ENCODE measurements at places on chromosomes 7 and 10.
A peak's percentile ranks its signal among the peaks of the same experiment; 100 is the strongest.

DNA sequence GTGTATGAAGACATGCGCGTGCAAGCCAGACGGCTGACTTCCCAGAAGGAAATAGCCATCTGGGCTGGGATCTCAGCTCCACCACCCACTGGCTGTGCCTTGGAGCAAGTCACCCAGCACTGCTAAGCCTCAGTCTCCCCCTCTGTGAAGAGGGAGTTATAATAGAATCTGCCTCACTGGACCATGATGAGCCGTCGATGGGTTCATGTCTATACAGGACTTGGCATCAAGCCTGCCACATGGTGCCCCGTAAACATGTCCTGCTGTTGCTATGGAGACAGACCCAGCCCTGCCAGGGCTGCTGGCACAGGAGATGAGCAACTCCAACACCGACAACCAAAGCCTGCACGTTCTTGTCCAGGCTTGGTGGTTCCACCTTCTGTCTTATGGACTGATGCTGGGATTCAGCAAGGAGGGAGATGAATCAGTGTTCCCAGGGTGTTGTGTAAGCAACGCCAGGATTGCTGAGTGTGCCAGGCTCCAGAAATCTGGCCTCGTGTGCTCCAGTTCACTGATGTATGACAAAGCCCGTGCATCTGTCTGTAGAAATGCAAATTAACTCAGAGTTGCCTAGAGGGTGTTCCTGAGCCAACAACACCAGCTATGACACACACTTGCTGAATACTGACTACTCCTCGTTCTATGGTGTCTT lies 5.6 kb downstream of the GPR15LG start:
- DNase-seq = peak; percentile 66

- no peak for DNase-seq
Measured at GRCh38 chr7:154347700-154348266, 295.6 kb downstream of the DPP6 start.

- DNase-seq = no peak
Measured at GRCh38 chr7:18225067-18225466, 197.4 kb upstream of the PRPS1L1 start.

DNA sequence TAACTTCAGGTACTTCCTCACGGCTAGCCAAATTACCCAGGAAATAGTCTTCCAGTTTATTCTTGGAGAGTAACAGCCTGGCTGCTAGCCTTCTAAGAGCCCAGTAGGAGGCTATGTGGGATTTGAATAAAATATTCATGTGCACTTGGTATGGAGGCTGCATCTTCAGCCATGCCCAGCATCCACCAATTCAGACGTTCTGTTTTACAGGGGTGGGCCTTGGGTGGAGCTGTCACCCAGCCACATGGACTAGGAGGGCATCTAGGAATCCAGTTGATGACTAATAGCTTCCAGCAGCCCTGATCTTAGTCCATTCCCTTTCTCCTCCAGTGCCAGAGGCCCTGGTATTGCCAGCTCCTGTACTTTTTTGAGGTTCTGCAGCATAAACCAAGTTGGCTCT lies 66.3 kb upstream of the ZRANB1 start:
- DNase-seq = no peak

DNA sequence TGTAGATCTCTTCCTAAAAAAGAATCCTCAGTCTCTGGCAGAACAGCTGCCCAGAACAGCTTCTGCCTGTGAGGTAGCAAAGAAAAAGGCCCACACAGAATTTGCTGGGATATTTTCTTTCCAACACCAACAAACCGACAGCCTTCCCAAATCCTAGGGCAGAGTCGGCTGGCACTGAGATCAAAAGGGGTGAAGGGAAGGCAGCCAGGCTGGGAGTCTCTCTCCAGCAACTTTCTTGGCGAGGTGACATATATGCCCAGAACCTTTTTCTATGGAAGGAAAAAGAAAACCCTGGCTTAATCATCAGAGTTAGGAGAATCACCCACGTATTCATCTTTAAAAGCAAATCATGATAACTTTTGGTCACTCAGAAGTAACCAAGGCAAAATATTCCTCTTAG lies 279.6 kb downstream of the DNAJB6 start:
- no peak for DNase-seq

DNA sequence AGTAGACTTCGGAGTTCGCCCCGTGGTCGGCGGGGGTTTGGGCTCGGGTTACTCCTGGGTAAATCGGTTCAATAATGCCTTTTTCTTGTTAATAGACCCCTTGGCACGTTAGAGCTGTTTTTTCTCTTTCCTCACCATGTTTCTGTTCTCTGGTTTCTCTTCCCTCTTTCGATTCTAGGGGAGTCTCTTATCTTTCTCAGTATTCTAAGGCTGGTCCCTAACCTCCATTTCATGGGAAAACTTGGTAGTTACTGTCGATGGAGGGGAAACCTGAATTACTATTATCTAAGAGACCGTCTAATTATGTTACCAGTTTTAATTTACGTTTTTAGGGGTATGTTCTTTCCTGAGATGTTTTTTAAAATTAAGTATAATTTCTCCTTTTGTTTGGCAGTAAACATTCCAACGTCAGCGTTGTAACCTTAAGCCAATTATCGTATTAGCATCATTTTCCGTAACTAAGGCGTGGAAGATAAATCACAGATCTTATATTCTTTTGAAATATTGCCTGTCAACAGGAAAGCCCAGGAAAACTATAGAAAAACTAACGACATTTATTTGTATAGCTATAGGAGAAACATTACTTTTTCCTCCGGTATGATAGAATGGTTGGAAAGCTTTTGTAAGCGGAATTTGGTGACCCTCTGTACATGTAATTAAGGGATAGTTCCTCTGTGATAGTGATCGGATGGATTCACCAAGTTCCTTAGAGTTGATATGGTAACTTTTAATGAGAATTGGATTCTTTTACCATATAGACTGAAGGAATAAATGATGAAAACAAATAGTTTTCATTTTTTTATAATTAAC lies 847 bp downstream of the BTAF1 start:
- peak; percentile 60 for DNase-seq

GRCh38 chr7:116356979-116357378 lies 142.6 kb upstream of the CAV2 start:
- DNase-seq = no peak

GRCh38 chr7:125338110-125338509 lies 408.5 kb upstream of the POT1 start:
- DNase-seq = no peak

DNA sequence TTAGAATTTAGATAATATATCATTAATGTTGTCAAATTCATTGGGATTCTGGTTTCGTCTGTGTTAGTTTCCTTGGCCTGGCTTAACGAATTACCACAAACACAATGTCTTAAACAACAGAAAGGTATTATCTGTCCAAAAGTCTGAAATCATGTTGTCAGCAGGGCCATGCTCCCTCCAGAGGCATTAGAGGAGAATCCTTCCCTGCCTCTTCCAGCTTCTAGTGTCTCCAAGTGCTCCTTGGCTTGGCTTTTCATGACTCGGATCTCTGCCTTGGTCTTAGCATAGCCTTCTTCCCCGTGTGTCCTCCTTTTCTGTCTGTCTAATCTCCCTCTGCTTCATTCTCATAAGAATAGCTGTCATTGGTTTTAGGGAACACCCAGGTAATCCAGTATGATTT lies 482.5 kb downstream of the SEMA3D start:
- DNase-seq = no peak

DNA sequence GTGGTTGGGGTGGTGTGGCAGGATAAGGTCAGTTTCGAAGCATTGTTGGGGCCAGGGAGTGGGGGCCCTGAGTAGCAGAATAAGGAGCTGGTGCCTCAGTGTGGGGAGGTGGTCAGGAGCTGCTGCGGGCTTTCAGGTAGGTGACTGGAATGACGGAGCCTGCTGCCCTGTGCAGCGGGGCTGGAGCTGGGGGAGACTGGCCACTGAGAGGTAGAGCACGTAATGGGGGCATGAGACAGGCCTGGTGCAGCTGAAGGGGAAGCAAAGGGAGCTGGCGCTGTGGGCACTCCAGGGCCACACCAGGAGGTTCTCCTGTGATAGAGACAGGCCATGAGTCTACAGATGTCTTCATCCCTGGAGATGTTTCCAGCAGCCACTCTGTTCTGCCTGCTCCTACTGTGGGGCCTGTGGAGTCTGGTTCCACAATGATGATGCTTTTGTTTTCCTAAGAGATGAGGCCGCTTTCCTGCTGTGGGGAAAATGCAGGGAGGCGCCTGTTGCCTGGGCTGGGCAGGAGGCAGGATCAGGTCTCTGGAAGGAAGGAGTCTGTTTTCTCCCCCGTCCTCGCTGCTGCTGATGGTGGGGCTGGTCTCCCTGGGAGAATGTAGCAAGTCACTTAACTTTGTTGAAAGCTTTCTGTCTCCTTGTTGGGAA lies 31.1 kb downstream of the NUB1 start:
- no peak for DNase-seq

DNA sequence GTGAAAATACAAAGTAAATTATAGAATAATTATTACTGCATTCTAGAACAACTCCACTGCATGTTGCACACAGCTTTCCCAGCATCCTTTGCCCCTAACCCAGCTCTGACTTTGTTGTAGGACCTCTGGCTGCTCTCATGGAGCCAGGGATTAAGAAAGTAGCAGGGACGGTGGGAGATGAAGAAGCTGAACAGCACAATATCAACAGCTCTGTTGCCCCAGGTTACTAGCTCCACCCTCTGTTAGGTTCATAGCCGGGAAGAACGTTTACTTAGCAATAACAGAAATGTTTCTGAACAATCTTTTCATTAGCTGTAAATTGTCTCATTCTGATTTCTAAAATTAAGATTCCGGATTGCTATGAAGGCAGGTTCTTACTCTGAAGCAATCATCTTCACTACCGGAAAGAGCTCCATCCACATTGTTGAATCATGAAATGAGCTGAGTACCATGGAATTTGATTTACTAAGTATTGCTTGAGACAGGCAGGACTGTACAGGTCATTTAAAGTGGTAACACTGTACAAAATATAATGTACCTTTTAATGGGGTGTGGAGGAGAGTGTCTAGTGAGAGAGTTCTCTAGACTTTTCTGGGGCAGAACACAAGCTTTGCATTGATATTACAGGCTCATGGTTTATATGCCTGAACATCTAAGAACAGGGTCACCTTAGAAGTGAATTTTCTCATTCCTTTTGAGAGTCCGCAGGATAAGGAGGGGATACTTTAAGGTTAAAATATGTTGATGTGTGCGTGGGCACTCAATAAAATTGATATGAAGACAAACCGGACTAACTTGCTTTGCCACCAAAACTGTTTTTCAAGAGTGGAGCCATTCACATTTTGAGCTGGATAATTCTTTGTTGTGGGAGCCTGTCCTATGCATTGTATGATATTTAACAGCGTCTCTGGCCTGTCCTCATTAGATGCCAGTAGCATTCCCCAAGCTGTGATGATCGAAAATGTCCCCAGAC lies 20.8 kb upstream of the RAB18 start:
- DNase-seq = no peak

DNA sequence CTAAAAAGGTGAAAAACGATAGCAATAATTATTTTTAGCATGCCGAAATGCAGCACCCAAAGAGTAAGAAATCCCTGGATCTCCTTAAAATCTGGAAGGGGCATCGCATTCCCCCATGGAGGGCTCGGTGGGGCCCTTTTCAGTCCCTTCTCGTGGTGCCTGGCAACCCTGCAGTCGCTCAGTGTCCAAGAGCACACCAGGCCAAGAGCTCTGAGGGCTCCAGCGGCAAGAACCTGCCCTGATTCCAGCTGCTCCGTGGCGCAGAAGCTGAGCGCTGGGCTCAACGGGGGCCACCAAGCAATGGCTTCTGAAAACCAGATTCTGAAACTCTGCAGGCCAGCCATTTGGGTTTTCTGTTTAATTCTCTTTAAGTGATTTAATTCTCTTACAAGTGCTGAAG lies 131.2 kb downstream of the PRKAG2 start:
- DNase-seq = no peak

GRCh38 chr10:11018855-11019631 lies 1.4 kb downstream of the CELF2 start:
- no peak for DNase-seq

GRCh38 chr7:555551-556160 lies 36.0 kb upstream of the PDGFA start:
- no peak for DNase-seq

DNA sequence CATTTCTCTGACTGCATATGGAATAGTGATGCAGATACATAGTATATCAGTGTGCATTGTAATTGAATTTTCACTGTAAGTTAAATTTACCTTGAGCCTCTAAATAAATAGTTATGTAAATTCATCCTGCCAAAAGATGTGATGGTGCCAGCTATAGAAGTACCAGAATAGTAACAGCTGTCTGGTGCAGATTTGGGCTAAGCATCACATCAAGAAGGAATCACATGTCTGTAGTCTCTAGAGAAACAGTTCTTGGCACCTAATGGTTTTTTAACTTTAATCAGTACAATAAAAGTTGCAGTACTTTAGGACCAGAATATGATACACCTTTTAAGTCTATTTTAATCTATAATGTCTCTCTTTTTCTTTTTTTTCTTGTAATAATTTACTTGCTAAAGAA lies 17.4 kb downstream of the PLEKHA1 start:
- DNase-seq = no peak

- DNase-seq = no peak
Measured at GRCh38 chr10:60040014-60040662, 133.8 kb upstream of the CCDC6 start.

DNA sequence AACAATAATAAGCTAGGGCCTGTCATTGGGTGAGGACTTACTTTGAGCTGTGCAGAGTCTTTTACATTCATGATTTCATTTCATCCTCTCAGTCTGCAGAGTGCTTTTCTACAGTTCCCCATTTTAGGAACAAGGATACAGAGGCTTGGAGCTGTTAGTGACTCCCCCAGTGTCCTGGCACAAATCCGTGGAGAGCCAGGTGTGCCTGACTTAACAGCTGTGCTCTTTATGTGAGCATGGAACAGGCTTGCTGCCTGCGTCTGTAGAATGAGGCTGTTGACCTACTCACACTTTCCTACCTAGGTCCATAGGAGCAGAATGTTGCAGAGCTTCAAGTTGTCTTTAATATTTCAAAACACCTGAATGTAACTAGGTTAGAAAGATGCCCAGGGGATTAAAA lies 50.4 kb upstream of the BTBD16 start:
- DNase-seq = no peak

- no peak for DNase-seq
Measured at GRCh38 chr10:71378336-71379117, 18.2 kb upstream of the CDH23 start.

DNA sequence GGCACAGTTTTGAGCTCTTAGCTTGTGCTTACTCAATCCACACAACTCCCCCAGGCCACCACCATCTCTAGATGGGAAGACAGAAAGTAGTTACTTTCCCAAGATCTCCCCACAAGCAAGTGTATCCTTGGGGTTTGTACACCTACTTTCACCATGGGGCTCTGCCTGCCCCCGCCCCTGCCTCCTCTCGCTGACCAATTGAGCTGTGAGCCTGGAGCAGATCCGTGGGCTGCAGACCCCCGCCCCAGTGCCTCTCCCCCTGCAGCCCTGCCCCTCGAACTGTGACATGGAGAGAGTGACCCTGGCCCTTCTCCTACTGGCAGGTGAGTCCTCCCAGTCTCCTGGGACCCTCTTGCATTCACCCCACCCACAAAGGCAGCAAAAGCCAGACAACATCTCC lies 2.0 kb downstream of the FXYD4 start:
- DNase-seq = no peak

GRCh38 chr7:95781961-95782586 lies 9.7 kb downstream of the DYNC1I1 start:
- DNase-seq = no peak

DNA sequence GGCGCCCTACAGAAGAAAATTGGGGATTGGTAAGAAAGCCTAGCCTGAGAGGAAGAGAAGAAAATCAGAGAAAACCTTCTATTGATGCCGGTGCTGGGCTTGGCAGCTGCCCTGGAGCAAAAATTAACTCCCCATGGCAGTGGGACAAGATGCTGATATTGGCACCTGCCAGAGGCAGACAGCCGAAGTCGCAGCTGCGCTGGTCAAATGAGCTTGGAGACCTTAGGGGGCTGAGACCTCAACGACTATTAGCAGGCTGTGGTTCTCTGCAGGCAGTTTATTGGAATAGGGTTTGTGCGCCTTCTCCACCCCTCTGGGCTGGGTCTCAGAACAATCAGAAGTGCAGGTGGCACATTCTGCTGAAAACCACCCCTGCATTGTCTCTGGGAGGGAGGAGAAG lies 213.7 kb downstream of the GFRA1 start:
- DNase-seq = no peak

All from GM13976 (cell line).